ENCODE measurements at places on chromosomes 5 and 9.

GRCh38 chr5:4995014-4995413 lies 145.1 kb upstream of the ADAMTS16 start:
- no peak for DNase-seq

- no peak for DNase-seq
These were observed 681 bp downstream of the CPLANE1 start for GRCh38 chr5:37248421-37248969.

GRCh38 chr5:159230657-159231056 lies 21.3 kb upstream of the RNF145 start:
- DNase-seq = no peak

- peak; percentile 45 for DNase-seq
These were observed 1.7 kb downstream of the FYB1 start for GRCh38 chr5:39217365-39218281.

GRCh38 chr5:78326930-78327329 lies 32.4 kb upstream of the AP3B1 start:
- no peak for DNase-seq

- DNase-seq = no peak
These were observed 32.2 kb upstream of the LARP1 start for GRCh38 chr5:154722936-154723335.

GRCh38 chr5:176880366-176881020 lies 18.7 kb downstream of the HK3 start:
- no peak for DNase-seq

DNA sequence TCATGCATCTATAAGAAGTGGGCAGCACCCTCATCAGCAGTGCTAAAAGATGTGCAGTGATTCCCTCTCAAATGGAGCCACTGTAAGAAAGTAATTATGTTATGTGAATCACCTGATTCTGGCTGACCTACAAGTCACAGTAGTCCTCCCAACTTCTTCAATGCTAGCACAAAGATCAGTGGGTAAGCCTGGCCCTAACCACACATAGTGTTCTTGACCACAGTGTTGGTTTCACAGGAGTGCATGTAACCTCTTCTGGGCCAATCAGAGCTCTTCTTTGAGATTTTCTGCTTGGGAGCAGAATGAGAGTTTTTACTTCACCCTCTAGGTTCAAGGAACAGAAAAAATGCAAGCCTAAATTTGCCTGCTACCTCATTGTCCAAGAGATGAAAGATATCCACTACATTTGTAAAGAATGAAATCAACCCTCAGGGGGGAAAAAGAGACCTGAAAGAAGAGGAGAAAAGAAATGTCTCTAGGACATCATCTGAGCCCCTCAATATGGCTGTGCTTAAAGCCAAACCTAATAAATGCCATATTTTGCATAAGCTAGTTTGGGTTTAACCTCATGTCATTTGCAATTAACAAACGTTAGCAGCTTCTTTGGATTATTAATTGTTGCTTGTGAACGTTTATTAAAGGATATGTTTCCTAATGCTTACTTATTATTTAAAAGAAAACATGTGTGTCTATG lies 65.3 kb upstream of the ADRB2 start:
- no peak for DNase-seq

DNA sequence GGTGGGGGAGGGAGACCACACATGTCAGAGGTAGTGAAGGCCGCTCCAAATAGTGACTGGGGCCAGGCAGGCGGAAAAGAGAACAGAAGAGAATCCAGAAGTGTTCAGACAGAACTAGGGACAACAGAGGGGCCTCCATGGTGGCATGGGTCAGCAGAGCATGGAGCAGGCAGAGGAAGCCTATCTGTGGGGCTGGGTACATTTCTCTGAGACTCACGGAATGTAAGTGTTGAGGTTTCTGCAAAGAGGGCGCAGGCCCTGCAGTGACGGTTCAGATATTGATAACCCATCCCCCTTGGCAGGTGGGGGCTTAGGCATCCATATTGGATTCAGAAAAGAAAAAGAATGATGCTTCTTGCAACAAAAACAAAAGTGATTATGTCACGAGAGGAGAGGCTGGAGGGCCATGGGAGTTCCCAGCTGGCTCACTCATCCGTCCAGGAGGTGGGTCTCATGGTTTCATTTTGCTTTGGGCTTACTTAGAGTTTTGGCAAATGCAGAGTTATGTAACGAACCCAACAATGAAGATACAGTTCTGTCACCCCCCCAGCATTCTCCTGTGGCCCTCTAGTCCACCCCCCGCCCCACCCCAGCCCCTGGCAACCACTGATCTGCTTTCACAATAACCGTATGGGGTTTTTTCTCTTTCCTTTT lies 5.4 kb upstream of the RMND5B start:
- no peak for DNase-seq

DNA sequence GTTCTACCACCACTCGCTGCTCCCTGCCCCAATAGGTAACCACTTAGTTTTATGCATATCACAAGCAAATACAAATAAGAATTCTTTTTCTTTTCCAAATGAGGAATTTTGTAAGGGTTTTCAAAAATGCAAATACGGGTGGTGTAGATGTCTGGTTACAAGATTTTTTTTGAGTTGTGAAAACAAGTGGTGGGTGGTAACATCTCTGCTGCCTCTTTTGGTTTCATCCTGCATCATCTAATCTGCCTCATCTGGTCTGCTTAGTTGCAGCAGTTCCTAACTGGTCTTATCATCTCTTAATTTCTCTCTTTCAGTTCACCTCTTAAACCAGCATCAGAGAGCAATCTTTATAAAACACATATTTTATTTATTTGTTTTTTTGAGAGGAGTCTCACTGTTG lies 5.3 kb downstream of the NFX1 start:
- no peak for DNase-seq

- no peak for DNase-seq
These were observed 68.4 kb upstream of the RARS1 start for GRCh38 chr5:168417731-168418429.

- DNase-seq = no peak
These were observed 215.1 kb downstream of the SEC61B start for GRCh38 chr9:99437145-99437544.

DNA sequence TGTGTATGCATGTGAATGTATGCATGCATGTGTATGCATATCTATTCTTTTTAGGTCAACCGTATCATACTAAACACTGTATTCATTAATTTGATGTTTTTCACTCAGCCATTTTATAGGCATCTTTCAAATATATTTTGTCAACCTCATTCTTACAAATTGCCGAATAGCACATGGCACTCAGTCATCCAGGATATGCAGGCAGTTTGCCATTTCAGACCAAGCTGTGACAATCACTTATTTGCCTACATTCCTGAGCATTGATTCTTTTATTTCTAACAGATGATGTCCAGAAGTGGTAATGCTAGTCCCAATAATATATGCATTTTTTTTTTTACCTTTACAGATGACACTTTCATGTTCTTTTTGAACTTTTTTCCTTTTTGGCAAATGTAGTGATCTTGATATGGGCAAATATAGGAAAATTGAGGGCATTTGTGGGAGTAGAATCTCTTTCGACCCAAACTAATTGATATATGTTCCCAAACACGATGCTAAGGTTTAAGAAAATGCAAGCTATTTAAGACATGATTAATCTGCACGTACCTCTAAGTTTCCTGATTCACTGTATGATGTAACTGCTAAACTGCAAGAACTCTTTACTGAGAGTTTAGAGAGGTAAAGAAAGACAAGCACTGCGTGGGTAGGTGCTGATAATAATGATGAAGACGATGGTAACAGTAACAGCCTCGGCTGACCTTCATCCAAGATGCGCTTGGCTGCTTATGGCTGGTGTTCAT lies 153.9 kb upstream of the DAP start:
- DNase-seq = no peak

DNA sequence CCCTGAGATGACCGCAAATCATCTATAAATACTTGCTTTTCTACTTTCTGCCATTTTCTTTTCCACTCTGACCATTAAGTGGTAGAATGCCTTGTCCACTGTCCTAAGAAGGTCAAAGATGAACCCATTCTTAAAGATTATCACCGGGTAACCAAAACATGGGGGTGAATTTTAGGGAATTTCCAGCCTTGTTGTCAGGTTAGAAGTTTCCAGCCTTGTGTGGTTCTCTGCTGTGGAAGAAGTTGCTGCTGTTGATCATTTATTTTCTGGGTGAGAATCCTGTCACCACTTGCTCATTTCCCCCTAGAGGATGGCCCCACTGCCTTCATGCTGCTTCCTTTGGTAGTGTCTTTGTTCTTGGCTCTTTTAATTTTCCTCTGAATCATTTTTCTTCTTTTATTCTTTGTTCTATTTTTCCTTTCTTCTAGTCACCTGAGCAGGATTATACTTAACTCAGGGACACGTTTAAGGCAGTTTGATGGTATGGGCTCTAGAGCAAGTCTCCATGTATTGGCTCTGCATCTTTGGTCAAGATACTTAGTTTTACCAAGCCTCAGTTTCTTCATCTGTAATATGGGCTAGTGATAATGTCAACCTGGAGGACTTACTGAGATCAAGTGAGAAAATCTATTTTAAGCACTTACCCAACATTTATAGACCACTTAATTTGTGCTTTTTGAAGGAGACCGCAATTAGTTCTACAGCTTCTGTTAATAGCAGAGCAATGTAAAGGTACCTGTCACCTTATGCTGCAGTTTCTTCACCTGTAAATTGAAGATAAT lies 266.2 kb downstream of the ARHGAP26 start:
- no peak for DNase-seq

DNA sequence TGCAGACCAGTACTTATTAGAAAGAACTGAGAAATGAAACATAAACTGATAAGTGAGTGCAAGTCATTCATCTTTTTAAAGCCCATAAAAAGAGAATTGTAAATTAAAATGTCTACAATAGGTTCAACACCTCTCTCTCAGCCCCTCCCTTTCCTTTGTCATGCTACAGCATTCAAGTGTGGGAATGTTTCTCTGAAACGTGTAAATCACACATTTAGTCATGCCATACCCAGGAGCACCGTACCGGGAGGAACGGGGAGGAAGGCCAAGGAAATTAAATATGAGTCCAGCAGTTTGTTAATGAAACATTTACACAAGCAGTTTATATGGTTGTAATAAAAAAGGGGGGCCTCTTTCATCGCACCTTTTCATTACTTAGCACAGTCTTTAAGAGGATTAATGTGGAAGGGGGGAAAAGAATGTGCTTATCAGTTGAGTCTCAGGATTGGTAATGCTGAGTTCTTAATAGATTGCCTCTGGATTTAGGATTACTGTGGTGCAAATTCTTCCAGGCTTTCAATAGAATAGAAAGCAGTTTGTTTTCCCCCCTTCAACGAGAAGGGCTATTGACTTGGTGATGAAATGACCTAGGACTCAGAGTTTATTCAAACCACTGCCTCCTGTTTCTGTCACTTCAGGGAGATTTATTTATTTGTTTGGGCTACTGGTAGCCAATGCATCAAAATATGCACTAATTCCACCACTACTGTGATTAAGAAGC lies 176.0 kb upstream of the ZNF608 start:
- DNase-seq = no peak

DNA sequence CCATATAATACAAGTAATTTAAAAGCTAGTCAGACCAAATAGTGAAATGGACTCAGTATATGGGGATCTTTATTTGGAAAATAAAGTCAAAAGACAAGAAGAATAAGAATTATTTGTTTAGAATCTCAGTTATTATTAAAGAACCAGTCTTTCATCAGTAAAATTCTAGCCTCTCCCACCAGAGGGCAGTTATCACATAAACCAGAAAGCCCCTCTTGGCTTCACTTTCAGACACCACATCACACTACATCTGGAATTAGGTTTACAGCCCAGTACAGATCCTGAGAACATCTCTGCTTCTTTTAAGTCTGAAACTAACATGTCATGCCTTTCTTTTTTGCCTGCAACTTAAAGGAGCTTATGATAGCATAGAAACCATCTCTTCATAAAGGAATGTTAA lies 12.2 kb upstream of the HSPB3 start:
- peak; percentile 23 for DNase-seq

GRCh38 chr9:93357649-93358048 lies 93.8 kb upstream of the FAM120A start:
- no peak for DNase-seq

GRCh38 chr5:148443241-148443640 lies 59.5 kb downstream of the FBXO38 start:
- DNase-seq = no peak

GRCh38 chr9:14932641-14933040 lies 22.4 kb upstream of the FREM1 start:
- DNase-seq = no peak

- no peak for DNase-seq
These were observed 334.7 kb downstream of the FBXL7 start for GRCh38 chr5:15834596-15835245.

DNA sequence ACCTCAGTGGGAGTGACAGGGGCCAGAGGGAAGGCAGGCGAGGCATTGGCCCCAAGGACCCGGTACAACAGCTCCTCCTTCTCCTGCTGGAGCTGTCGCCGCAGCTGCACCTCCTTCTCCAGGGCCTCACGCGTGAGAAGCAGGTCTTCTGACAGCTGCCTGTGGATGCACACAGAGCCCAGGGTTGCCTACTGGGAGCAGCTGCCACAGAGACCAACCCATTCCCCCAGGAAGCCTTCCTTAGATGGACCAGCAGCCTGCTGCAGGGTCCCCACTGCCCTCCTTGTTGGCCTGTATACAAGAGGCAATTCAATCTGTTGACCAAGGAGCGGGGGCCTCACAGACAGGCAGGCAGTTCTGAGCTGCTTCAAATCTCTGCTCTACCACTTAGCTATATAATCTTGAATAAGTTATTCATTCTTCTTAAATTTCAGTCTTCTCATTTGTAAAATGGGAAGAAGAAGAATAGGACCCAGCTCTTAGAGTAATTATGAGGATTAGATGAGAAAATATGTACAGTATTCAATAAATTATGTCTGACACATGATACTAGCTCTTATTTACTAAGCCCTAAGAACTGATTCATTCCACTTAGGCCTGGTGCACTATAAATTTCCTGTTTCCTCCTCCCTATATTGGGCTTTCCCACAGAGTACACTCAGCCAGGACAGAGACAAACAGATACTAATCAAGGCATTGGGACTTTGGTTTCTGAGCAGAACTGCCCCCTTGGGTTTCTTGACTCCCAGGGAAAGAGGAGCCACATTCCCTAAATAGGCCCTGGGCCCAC lies 26.1 kb upstream of the ANXA6 start:
- DNase-seq = no peak

GRCh38 chr9:114516913-114517312 lies 11.6 kb upstream of the WHRN start:
- no peak for DNase-seq

- no peak for DNase-seq
These were observed 256.2 kb downstream of the TAF11L14 start for GRCh38 chr5:17890501-17890900.

- no peak for DNase-seq
These were observed 59.5 kb downstream of the MVB12B start for GRCh38 chr9:126386088-126386487.

GRCh38 chr5:149268928-149269557 lies 2.6 kb upstream of the AFAP1L1 start:
- peak; percentile 35 for DNase-seq

Data from SW 1271 (cell line).